ENCODE measurements at places on chromosomes 11 and 22.
A peak's percentile ranks its signal among the peaks of the same experiment; 100 is the strongest.

DNA sequence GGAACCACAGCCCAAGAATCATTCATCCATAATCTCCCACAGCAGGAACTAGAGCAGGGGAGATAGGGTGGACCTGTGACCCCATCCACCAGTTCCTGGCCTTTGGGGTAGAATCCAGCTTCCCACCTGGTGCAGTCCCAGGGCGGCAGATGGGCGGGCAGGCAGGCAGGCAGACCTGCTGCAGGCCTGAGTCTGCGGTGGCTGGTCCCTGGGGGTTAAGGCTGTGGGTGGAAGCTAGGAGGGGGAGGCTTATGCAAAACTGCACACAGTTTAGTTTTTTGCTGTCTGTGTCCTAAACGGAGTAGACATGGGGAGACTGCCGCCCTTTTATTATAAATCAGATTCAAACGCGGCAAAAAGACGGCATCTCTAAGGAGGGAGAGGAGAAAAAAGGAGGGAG is 4.5 kb upstream of the NEFH start:
- H3K36me3 ChIP-seq: no peaks in the 10 kb centered on the region
- no peak overlapping the region for H3K4me3 ChIP-seq
- no peak for DNase-seq
- H3K4me1 ChIP-seq: peaks cover 10% of the 10 kb centered on the region
- peaks cover 59% of the 10 kb centered on the region for H3K27me3 ChIP-seq
- H3K27ac ChIP-seq: no peak overlapping the region

DNA sequence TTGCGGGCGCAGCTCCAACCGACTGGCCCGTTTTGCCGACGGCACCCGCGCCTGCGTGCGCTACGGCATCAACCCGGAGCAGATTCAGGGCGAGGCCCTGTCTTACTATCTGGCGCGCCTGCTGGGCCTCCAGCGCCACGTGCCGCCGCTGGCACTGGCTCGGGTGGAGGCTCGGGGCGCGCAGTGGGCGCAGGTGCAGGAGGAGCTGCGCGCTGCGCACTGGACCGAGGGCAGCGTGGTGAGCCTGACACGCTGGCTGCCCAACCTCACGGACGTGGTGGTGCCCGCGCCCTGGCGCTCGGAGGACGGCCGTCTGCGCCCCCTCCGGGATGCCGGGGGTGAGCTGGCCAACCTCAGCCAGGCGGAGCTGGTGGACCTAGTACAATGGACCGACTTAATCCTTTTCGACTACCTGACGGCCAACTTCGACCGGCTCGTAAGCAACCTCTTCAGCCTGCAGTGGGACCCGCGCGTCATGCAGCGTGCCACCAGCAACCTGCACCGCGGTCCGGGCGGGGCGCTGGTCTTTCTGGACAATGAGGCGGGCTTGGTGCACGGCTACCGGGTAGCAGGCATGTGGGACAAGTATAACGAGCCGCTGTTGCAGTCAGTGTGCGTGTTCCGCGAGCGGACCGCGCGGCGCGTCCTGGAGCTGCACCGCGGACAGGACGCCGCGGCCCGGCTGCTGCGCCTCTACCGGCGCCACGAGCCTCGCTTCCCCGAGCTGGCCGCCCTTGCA is 1.0 kb downstream of the FJX1 start:
- no peak for DNase-seq
- H3K36me3 ChIP-seq: no peaks in the 10 kb centered on the region
- H3K27me3 ChIP-seq: no peaks in the 10 kb centered on the region

DNA sequence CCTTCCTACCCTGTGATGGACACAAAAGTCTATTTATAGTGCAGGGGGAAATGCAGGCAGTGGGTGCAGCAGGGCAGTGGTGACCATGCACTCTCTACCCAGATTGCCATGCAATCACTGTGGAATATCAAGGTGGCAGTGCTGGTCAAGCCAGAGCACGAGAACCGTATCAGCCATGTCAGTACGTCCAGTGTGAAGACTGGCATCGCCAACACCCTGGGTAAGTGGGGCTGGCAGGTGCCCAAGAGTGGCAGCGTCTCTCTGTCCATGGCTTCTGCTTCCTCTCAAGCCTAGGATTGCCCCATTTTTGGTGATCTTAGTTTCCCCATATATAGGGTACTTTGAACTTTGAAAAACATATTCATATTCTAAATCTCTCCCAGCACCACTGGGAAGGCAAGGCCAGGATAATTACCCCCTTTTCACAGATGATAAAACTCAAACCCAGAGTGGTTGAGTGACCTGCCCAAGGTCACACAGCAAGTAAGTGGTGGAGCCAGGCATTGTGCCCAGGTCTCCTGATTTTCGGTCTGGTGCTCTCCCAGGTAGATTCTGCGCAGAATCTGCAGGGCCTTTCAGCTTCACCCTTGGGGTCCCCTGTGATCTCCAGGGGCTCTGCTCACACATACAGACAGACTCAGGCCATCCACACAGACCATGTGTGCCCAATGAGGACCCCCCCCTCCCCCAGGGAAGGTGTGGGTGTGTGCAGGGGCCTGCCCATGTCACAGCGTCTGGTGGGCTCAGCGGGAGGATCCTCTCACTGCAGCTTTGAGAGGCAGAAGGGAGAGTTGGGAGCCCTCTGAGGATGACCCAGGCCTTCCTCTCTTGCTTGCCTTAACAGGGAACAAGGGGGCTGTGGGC is 7.1 kb downstream of the INPPL1 start:
- DNase-seq: no peak
- H3K27me3 ChIP-seq: no peaks in the 10 kb centered on the region
- peaks cover 14% of the 10 kb centered on the region for H3K4me1 ChIP-seq
- no peak overlapping the region for H3K27ac ChIP-seq

- H3K4me3 ChIP-seq: no peak overlapping the region
- no peaks in the 10 kb centered on the region for H3K27me3 ChIP-seq
- no peak for DNase-seq
- H3K36me3 ChIP-seq: no peaks in the 10 kb centered on the region
These were observed 27.8 kb upstream of the LMO2 start for GRCh38 chr11:33919645-33920044.

DNA sequence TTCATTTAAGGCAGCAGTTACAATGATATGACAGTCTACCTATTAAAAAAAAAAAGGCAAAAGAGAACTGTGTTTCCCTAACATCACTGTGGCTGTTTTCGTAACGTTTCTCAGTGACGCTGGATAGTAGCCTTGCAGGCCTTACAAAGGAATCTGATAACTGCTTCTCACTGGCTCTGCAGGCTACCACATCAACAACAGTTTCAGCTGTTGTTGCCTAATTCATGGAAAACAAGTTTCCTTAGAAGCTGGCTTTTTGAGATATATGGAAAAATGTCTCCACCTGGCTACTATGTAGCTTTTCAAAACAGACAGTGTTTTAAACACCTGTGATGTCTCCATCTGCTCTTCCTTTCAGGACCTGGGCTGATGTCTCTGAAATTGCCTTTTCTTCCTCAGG is 3.8 kb downstream of the OR51V1 start:
- no peak overlapping the region for H3K4me3 ChIP-seq
- H3K27me3 ChIP-seq: no peaks in the 10 kb centered on the region
- DNase-seq: no peak
- H3K27ac ChIP-seq: no peak overlapping the region
- H3K36me3 ChIP-seq: no peaks in the 10 kb centered on the region

- H3K27me3 ChIP-seq: peaks cover 8% of the 10 kb centered on the region
- H3K36me3 ChIP-seq: no peaks in the 10 kb centered on the region
- no peak overlapping the region for H3K4me3 ChIP-seq
- no peak overlapping the region for H3K27ac ChIP-seq
These were observed 6.8 kb upstream of the CACNA1I start for GRCh38 chr22:39563571-39564428.

- H3K4me1 ChIP-seq: no peaks in the 10 kb centered on the region
- no peaks in the 10 kb centered on the region for H3K36me3 ChIP-seq
- H3K4me3 ChIP-seq: no peak overlapping the region
- H3K27ac ChIP-seq: no peak overlapping the region
These were observed 106.8 kb upstream of the NECTIN1 start for GRCh38 chr11:119835753-119836152.

DNA sequence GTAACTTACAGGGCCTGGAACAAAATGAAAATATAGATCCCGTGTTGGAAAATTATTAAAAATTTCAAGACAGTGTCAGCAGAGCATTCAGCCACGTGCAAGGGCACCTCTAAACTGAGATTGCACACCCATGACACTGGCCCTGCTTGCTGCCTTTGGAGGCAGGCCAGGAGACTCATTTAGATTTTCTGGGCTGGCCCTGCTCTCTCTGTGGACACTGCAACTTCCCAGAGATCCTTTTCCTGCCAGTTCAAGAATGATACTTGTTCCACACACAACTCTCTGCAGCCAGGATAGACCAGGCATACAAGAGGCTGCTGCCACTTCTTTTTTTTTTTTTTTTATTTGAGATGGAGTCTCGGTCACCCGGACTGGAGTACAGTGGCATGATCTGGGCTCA is 56.7 kb upstream of the PTPRJ start:
- no peak overlapping the region for H3K27ac ChIP-seq
- peaks cover 10% of the 10 kb centered on the region for H3K4me1 ChIP-seq
- H3K4me3 ChIP-seq: no peak overlapping the region
- DNase-seq: no peak

DNA sequence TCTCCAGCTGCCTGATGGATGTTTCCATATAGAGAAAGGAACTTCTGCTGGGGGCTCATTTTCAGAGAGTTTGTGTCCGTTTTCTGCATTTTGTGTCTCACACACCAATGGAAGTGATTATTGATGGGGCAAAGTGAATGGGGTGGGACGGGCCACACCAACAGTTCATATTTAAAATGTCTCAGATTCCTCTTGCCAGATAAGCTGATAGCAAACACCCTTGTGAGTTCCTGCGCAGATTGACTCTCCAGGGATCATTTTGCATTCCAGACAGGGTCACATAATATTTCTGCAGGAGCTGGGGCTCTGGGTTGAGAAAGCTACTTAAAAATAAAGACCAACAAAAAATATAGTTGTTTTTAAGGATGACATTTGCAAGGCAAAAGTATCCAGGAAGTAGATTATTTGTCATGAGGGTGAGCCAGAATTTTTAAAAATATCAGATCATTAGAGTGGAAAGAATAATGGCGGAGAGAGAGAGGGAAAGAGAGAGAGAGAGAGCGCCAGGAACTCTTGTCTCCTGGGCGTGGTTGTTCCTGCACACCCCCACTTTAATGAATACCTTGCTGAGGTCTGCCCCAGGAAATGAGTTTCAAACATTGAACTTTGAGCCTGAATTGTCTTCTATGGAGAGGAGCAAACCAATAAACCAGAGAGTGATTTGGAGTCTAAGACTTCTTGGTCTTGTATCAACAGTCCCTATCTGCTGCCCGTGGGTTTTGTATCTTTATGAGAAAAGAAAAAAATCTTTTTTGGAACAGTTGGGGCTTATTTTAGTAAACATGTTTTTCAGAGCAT is 33.3 kb downstream of the MICAL2 start:
- H3K27me3 ChIP-seq: no peaks in the 10 kb centered on the region
- H3K4me1 ChIP-seq: peaks cover 70% of the 10 kb centered on the region
- no peaks in the 10 kb centered on the region for H3K36me3 ChIP-seq
- no peak overlapping the region for H3K4me3 ChIP-seq

- peaks cover 33% of the 10 kb centered on the region for H3K4me1 ChIP-seq
- no peak overlapping the region for H3K4me3 ChIP-seq
- peak overlapping the region; percentile 47 for H3K27ac ChIP-seq
- H3K36me3 ChIP-seq: peaks cover 70% of the 10 kb centered on the region
- DNase-seq: no peak
These were observed 29.1 kb upstream of the TXNRD2 start for GRCh38 chr22:19970479-19971275.

GRCh38 chr11:8034604-8035190 is 46.3 kb upstream of the TUB start:
- H3K36me3 ChIP-seq: no peaks in the 10 kb centered on the region
- no peak overlapping the region for H3K27ac ChIP-seq
- H3K4me3 ChIP-seq: no peak overlapping the region
- no peak for DNase-seq
- peaks cover 9% of the 10 kb centered on the region for H3K4me1 ChIP-seq
- H3K27me3 ChIP-seq: peaks cover 13% of the 10 kb centered on the region

GRCh38 chr22:31049815-31050420 is 31.2 kb upstream of the SMTN start:
- no peaks in the 10 kb centered on the region for H3K27me3 ChIP-seq
- H3K36me3 ChIP-seq: no peaks in the 10 kb centered on the region
- DNase-seq: no peak
- peaks cover 45% of the 10 kb centered on the region for H3K4me1 ChIP-seq

DNA sequence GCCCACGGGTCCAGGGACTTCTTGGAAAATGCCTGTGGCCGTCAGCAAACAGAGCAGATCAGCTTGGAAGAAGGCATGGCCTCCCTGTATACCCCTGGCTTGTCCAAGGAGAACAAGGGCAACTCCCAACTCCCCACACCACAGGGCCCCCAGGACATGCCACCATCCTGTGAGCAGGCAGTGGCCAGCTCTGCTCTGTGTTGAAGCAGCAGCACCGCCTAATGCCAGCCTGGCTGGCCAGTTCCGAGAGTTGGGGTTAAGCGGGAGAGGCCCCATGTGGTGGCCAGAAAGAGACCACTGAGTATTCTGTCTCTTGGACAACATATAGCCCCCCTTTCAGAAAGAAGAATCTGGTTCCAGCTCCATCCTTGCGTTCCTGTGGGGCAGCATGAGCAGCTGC is 209.2 kb downstream of the CTTN start:
- H3K4me3 ChIP-seq: no peak overlapping the region
- H3K27me3 ChIP-seq: no peaks in the 10 kb centered on the region
- H3K4me1 ChIP-seq: peaks cover 8% of the 10 kb centered on the region
- H3K27ac ChIP-seq: no peak overlapping the region

DNA sequence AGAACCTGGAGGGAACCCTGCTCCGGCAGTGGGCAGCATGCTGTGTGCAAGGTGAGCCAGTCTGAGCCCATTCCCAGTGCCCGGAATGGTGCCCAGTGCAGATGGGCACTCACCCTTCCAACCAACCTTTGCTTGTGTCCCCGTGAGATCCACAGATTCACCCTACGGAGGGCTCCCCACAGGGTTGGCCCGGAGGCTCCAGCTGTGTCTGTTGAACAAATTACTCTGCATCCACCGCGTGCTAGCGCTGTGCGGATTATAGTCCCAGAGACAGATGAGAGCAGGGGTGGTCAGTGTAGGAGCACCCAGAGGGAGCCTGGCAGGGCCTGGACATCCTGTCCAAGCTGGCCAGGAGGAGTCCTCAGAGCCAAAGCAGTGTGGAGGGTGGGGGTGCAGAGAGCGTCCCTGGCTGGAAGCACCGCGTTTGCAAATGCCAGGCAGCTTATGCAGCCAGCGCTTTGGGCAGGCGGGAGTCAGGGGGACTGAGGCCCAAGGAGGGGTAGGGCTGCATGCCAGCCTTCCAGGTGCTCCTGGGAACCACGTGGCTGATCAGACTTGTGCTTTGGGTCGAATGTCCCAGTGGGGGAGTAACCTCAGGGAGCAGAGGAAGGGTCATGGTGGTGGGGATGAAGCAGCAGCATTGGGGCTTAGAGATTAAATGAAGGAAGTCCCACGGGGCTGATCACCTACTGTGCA is 80.5 kb downstream of the KCNQ1 start:
- no peaks in the 10 kb centered on the region for H3K36me3 ChIP-seq
- H3K27me3 ChIP-seq: peaks cover 41% of the 10 kb centered on the region
- DNase-seq: no peak
- H3K27ac ChIP-seq: no peak overlapping the region

DNA sequence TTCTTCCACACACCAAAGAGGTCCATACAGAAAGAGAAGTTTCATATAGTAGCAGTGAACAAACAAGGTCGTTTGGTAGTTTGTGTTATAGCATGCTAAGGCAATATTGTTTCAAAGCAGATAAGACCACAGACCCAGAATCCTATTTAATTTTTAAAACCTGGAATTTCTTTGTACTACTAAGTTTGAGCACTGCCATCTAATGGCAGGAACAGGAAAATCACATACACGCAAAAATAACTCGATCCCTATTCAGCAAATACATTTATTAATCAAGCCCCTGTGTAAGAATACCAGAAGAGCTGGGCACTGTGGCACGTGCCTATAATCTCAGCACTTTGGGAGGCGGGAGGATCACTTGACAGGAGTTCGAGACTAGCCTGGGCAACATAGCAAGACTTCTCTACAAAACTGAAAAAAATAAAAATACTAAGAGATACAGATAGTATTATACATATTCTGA is 2.9 kb upstream of the BTBD10 start:
- H3K4me1 ChIP-seq: peaks cover 21% of the 10 kb centered on the region
- no peaks in the 10 kb centered on the region for H3K27me3 ChIP-seq
- H3K36me3 ChIP-seq: no peaks in the 10 kb centered on the region
- H3K27ac ChIP-seq: no peak overlapping the region
- DNase-seq: no peak

All from esophagus muscularis mucosa (tissue), 4 donors.